ENCODE measurements at places on chromosomes 1 and 21. TPM values are rescaled to one million over a fixed set of nuclear protein-coding genes. Genes with fewer than 3 reads are reported as not detected.

GRCh38 chr1:66022904-66023620, 230.4 kb downstream of the PDE4B start:
- no peak overlapping the region for H3K27ac ChIP-seq
- DNase-seq, result no peak
- no peaks in the 10 kb centered on the region for H3K36me3 ChIP-seq
- peaks cover under 1% of the 10 kb centered on the region for H3K27me3 ChIP-seq
- H3K4me1 ChIP-seq, result no peaks in the 10 kb centered on the region

- H3K4me3 ChIP-seq, result no peak overlapping the region
- no peaks in the 10 kb centered on the region for H3K36me3 ChIP-seq
- no peaks in the 10 kb centered on the region for H3K27me3 ChIP-seq
Observed at GRCh38 chr1:224238212-224238611, 55.2 kb downstream of the DEGS1 start.

DNA sequence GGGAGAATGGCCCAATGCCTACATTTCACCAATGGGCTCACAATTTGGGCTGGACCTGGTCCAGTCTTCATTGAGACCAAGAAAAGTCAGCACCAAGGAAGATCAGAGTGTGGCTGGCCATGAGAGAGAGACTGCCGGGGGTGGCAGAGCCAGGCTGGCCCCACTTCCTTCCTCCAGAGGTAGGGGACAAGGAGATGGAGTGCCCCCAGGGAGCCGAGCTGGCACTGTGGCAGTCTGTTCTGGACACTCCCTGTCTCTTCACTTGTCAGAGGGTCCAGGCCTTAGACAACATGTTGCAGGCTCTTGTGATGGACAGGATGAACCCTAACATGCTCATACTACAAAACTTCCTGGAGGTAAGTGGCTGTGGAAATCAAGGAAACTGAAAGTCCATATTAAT, 27.7 kb downstream of the INAVA start:
- DNase-seq, result no peak
- no peaks in the 10 kb centered on the region for H3K4me1 ChIP-seq
- H3K27me3 ChIP-seq, result peaks cover 4% of the 10 kb centered on the region
- H3K36me3 ChIP-seq, result no peaks in the 10 kb centered on the region
- H3K27ac ChIP-seq, result no peak overlapping the region

GRCh38 chr1:41983451-41983850, 64.7 kb upstream of the HIVEP3 start:
- H3K36me3 ChIP-seq, result no peaks in the 10 kb centered on the region
- H3K27me3 ChIP-seq, result no peaks in the 10 kb centered on the region
- no peak for DNase-seq
- peaks cover 17% of the 10 kb centered on the region for H3K4me1 ChIP-seq
- H3K4me3 ChIP-seq, result no peak overlapping the region

- no peak overlapping the region for H3K27ac ChIP-seq
- DNase-seq, result no peak
- H3K4me1 ChIP-seq, result no peaks in the 10 kb centered on the region
- no peaks in the 10 kb centered on the region for H3K27me3 ChIP-seq
Observed at GRCh38 chr1:119869995-119870394, 26.3 kb downstream of the ADAM30 start.

DNA sequence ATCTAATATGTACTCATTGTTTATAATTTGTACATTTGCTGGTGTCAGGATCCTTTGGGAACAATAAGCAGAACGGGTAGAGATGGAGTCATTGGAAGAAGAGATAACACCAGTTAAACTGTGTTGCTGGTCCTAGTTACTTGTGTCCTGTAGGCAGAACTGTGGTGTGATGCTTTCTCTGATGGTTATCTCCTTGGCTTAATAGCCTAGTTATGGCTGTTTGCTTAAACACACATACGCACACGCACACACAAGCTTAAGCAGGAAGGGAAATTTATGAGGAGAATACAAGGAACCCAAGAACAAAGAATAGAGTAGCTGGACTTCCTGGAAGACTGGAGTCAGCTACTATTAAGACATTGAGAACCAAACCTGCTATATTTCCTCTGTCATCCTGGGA, 5.7 kb upstream of the PKN2 start:
- H3K27ac ChIP-seq, result no peak overlapping the region
- DNase-seq, result no peak
- H3K27me3 ChIP-seq, result no peaks in the 10 kb centered on the region

DNA sequence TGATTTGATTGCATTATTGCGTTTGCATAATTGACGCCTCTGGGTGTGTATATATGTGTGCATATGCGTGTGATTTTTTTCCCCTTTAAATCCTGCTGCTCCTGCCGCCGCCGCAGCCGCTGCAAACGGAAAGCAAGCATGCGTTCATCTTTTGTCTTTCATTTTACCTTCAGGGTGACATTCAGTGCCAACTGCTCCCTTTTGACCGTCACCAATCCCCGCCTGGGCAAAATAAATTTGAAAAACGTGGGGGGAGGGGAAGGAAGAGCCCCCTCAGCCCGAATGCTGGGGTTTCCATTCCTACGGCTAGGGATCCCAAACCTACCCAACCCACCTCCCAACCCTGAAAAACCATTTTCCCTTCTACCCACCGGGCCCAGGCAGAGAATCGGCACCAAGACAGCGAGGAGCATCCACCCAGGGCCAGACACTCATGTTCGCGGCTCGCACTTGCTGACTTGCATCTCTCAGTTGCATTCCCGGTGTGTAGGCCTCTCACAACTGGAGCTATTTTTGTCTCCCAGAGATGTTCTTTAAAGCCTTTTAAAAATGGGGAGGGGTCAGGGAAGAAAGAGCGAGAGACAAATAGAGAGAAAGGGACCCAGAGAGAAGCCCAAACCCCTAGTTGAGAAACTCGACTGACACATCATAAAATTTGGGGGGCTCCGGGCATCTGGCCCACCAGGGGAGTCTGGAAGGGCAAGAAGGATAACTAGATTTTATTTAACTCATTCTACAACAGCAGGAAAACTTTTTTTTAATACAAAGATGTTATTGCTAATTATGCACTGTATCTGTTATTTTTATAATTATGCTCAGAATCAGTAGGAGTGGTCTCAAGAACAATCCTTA, 367.1 kb upstream of the ESRRG start:
- H3K27me3 ChIP-seq, result peaks cover 14% of the 10 kb centered on the region
- H3K27ac ChIP-seq, result no peak overlapping the region
- DNase-seq, result no peak
- H3K4me1 ChIP-seq, result peaks cover 4% of the 10 kb centered on the region
- no peak overlapping the region for H3K4me3 ChIP-seq
- H3K36me3 ChIP-seq, result no peaks in the 10 kb centered on the region

The MAP7D1 gene
- total RNA-seq, result 169 TPM

The CYP4A22 gene
- total RNA-seq, result not detected

The SSR2 gene
- 234 TPM for total RNA-seq

DNA sequence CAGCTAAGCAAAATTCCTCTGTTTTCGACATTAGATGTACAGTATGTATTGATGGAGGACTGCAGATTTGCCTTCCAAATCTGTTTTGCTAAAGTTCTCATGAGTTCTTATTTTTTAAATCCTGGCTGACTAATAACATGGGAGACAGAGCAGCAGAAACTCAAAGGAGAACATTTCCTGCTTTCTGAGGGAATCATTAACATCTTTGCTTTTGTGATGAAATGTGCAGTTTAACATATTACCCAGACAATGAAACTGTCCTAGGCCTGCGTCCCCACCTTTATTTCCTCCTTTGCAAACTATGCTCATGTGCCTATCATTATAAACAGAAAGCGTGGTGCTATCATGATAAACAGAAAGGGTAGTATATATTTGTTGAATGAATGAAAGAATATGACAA, 149.9 kb downstream of the ZP4 start:
- H3K36me3 ChIP-seq, result no peaks in the 10 kb centered on the region
- H3K27me3 ChIP-seq, result no peaks in the 10 kb centered on the region
- H3K4me1 ChIP-seq, result no peaks in the 10 kb centered on the region
- no peak for DNase-seq
- H3K4me3 ChIP-seq, result no peak overlapping the region
- H3K27ac ChIP-seq, result no peak overlapping the region

DNA sequence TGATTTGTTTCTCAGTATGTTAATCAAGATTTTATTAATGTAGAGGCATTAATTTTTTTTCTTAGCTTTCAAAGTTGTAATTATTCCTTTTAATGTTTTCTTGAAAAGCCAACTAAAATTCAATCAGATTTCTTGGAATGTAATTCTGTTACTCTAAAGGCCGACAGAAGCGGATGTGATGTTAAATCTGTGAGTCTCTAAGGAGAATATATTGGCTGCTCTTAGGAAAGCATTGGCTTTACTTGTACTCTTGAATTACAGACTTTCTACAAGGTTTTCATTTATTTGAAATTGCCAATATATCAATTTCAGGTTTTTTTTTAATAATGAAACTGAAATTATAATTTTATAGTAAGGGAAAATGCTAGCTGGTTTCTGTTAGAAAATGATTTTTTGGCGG, 29.2 kb downstream of the RRP15 start:
- no peak overlapping the region for H3K4me3 ChIP-seq
- no peaks in the 10 kb centered on the region for H3K27me3 ChIP-seq
- no peak for DNase-seq
- no peak overlapping the region for H3K27ac ChIP-seq

DNA sequence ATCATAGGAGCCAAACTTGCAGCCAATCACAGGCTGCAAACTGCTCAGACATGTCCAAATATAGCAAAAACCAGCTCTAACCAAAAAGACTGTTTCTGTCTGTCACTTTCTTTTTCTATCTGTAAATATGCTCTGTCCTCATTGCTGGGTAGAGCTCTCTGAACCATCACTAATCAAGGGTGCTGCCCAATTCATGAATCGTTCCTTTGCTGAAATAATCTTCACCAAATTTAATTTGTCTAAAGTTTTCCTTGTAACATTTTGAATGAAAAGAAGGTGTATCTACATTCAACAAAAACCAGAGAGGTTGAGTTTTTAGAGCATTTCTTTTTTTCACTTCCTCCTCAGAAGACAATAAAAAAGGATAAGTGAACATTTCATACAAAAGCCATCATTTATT, 1221.7 kb upstream of the ADGRL2 start:
- no peaks in the 10 kb centered on the region for H3K36me3 ChIP-seq
- H3K27ac ChIP-seq, result no peak overlapping the region
- no peak for DNase-seq
- no peak overlapping the region for H3K4me3 ChIP-seq
- H3K27me3 ChIP-seq, result no peaks in the 10 kb centered on the region

- H3K27me3 ChIP-seq, result no peaks in the 10 kb centered on the region
- no peak overlapping the region for H3K27ac ChIP-seq
- H3K4me1 ChIP-seq, result no peaks in the 10 kb centered on the region
- no peak overlapping the region for H3K4me3 ChIP-seq
- H3K36me3 ChIP-seq, result no peaks in the 10 kb centered on the region
Observed at GRCh38 chr1:114234408-114235124, 80.9 kb upstream of the SYT6 start.

The DNASE2B gene
- not detected for total RNA-seq

The HUNK gene
- total RNA-seq, result 1.1 TPM

DNA sequence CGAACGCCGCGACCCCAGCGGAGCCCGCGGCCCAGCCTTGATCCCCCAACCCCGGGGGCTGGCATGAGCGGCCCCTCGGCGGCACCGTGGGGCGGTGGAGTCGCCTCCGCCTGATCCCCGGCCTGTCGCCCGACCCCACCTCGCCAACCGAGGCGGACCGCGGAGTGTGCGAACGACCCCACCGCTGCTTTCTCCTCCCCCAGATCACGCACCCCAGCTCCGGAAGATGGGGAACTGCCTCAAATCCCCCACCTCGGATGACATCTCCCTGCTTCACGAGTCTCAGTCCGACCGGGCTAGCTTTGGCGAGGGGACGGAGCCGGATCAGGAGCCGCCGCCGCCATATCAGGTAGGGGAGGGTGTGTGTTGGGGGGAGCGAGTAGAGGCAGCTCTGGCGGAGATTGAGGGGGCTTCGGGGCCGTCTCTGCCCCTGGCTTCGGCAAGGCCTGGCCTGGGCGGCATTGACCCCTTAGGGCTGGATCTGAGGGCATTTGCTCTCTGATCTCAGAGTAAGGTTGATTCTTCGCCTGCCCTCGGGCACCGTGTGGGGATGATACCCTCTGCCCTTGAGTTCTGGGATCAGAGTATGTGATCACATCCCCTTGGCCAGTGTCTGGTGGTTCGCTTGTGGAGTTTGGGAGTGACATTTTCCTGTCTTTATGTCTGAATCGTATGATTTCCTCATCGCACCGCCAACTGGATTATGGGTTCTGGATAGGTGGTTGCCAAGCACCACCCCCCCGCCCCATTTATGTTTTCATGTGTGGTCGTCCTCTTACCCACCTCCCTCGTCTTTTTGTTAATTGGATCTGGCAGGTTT, 668 bp downstream of the RNF11 start:
- H3K36me3 ChIP-seq, result no peaks in the 10 kb centered on the region
- H3K27ac ChIP-seq, result peak overlapping the region; percentile 63
- peaks cover 19% of the 10 kb centered on the region for H3K4me1 ChIP-seq
- no peaks in the 10 kb centered on the region for H3K27me3 ChIP-seq

The ACP6 gene
- 21.5 TPM for total RNA-seq

GRCh38 chr1:223338811-223339746, 24.9 kb downstream of the SUSD4 start:
- H3K4me3 ChIP-seq, result no peak overlapping the region
- no peaks in the 10 kb centered on the region for H3K36me3 ChIP-seq
- no peak for DNase-seq
- H3K27me3 ChIP-seq, result no peaks in the 10 kb centered on the region
- H3K27ac ChIP-seq, result no peak overlapping the region

GRCh38 chr1:80341021-80341420, 1334.5 kb upstream of the ADGRL4 start:
- no peak for DNase-seq
- H3K27ac ChIP-seq, result no peak overlapping the region
- H3K4me3 ChIP-seq, result no peak overlapping the region
- no peaks in the 10 kb centered on the region for H3K4me1 ChIP-seq

The CHTOP gene
- 76.7 TPM for total RNA-seq

- H3K36me3 ChIP-seq, result no peaks in the 10 kb centered on the region
- no peaks in the 10 kb centered on the region for H3K27me3 ChIP-seq
- no peak overlapping the region for H3K27ac ChIP-seq
- H3K4me1 ChIP-seq, result no peaks in the 10 kb centered on the region
- no peak for DNase-seq
Observed at GRCh38 chr1:221418346-221418745, 323.5 kb downstream of the DUSP10 start.

DNA sequence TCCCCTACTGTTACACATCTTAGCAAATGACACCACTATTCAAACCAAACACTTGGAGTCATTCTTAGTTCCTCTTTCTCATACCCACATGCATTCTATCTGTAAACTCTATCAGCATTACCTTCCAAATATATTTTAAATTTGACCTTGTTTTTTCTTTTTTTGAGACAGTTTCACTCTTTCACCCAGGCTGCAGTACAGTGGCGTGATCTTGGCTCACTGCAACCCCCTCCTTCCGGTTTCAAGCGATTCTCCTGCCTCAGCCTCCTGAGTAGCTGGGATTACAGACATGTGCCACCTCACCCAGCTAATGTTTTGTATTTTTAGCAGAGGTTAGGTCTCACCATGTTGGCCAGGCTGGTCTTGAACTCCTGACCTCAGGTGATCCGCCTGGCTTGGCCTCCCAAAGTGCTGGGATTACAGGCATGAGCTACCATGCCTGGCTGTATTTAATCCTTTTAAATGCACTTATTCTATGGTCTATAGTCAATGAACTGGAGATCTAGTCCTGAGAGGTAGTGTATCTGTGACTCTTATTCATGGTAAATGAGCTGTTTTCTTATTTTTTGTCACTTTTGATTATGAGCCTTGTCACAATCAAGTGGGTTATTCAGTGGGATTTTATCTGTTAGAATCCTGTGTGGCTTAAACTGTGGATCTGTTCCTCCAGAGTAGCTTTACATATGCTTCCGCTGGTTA, 73.1 kb downstream of the GATAD2B start:
- H3K4me1 ChIP-seq, result no peaks in the 10 kb centered on the region
- no peak overlapping the region for H3K4me3 ChIP-seq
- no peaks in the 10 kb centered on the region for H3K27me3 ChIP-seq

- peak overlapping the region; percentile 80 for H3K27ac ChIP-seq
- no peaks in the 10 kb centered on the region for H3K27me3 ChIP-seq
- peaks cover 15% of the 10 kb centered on the region for H3K4me1 ChIP-seq
- DNase-seq, result no peak
Observed at GRCh38 chr1:116751621-116752020, 2.6 kb upstream of the CD2 start.

The RGS7 gene
- not detected for total RNA-seq

The LENEP gene
- 3.0 TPM for total RNA-seq

The ADSS2 gene
- total RNA-seq, result 53.4 TPM

All from T-cell (primary cell).